HT-29 (cell line): ENCODE measurements at places on chromosomes 1 and 21.

DNA sequence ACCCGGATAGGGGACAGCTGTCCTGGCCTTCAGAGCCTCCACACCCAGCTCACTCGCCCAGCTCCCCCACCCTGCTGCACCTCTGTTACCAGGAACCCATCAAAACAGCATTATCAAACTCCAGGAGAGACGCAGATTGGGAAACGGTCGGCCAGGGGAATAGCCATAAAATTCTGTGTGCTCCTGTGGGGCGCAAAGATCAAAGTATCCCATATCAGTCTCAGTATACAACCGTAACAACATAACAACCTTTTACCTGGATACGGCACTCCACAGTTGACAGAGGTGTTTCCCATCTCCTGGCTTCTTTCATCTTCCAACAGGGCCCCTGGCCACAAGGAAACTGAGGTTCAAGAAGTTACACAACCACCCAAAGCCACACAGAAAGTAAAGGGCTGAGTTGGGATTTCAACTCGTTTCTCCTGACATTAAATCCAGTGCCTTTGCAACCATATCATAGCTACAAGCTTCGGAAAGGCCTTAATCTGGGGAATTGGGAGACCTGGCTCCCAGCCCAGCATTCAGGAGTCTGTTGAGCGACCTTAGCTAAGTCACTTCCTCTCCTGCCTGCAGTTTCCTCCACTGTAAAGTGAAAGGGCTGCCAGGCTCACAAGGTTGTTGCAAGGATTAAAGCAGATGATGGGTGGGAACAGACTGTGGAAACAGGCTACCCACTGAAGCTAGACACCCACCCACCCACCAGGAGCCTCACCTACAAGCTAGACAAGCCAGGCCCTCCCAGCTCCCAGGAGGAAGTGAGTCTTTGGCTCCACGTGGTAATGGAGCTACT is 8.1 kb upstream of the EPHB2 start:
- peak; percentile 66 for DNase-seq

DNA sequence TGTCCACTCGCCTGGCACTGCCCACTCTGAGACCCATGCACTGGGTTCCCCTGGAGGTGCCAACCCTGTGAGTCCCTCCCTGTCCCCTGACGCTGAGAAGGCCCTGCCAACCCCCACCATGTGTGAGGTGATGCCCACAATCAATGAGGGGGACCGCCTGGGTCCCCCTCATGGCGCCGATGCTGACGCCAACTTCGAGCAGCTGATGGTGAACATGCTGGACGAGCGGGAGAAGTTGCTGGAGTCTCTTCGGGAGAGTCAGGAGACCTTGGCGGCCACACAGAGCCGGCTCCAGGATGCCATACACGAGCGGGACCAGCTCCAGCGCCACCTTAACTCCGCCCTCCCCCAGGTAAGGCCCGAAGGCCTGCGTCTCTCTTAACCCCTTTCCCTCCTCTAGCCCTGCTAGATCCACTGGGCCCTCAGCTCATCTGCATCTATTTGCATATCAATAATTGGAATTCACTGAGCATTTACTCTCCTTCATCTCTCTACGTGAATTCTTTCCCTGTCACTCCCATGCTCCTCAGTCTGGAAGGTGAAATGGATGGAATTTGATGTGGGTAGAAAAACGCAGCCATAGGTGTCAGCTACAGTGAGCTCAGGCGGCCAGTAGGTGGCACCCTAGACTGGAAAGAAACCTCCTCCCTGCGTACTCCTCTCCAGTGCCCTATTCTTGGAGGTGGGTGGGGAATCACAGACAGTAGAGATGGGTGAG is 12.8 kb downstream of the PPFIA4 start:
- DNase-seq: peak; percentile 79

GRCh38 chr1:55463814-55464475 is 248.8 kb upstream of the USP24 start:
- DNase-seq: no peak

- no peak for DNase-seq
Observed at GRCh38 chr21:41983229-41983628, 26.9 kb downstream of the ZBTB21 start.

DNA sequence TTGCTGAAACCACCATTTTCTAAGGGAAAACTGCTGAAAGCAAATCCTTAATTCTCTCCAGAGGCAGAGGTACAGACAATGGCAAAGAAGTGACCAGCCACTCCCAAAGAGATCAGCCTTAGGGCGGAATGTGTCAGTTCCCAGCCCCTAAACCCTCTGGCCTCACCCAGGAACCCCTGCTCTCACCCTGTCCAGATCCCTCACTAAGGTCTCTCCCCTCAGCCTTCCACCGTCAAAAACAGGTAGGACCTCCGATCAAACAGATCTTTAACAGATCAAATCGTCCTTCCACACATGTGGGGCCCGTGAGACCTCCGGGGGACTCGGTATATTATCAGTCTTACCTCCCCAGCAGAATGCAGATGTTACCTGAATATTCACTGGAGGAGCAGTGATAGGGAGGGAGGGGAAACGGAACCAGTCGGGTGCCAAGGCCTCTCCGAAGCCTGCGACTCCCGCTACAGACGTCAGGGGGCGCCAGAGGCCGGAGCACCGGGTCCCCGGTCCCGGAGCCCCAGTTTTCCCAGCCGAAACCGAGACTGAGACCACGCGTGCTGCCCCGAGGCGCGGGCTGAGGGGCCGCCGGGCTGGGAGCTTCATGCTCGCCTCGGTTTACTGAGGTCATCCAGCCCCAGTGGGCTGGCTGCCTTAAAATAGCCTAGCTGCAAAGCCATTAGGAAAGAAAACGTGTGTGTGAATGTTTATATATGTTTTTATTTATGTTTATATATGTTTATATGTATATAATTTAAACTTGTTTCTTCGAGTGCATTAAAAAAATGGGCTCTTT is 23.6 kb downstream of the GPA33 start:
- DNase-seq: peak; percentile 85

DNA sequence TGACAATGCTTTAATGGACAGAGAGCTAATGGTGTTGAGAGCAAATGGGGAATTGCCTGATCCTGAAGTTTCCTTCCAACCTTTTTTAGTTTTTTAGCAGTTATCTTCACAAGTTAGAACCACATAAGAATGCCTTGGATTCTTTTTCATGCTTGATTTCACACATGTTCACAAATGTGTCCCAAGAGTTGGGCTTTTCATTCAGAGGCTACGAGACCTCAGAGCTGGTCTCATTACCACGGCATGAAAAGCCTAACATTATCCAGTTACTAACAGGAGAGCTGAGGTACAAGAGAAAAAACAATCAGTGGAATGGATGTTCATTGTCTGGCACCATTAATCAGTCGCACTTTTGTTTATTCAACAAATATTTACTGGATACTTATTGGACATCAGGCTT is 340.6 kb downstream of the ZNF326 start:
- no peak for DNase-seq

GRCh38 chr1:27538793-27539192 is 48.8 kb upstream of the WASF2 start:
- DNase-seq: peak; percentile 58

DNA sequence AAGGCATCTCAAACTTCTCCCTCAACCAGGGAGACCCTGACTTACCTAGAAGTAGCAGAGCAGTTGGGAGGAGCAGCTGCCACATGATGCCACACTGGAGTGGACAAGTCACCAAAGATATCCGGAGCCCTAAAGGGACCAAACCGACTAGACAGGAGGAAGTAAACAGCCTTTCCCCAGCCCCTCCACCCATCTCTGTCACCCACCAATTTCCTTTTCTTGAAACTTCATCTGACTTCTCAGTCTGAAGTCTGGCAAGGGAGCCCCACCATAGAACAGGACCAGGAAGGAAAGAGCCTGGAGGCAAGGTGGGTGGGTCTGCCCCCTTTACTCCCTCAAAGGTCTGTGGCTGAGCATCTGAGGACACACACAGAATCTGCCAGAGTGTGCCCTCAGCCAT is at the start of gene FCGR3A:
Gene FCGR3A (minus strand): TSS at position 167 of the 400 bp plus-strand sequence. CDS start 82 bp downstream, at position 85.
- DNase-seq: no peak
